Iris pigment epithelial cell (primary cell): ENCODE measurements at places on chromosomes 1 and 21.

GRCh38 chr1:8461351-8462110, 143.6 kb downstream of the SLC45A1 start:
- DNase-seq, result no peak

DNA sequence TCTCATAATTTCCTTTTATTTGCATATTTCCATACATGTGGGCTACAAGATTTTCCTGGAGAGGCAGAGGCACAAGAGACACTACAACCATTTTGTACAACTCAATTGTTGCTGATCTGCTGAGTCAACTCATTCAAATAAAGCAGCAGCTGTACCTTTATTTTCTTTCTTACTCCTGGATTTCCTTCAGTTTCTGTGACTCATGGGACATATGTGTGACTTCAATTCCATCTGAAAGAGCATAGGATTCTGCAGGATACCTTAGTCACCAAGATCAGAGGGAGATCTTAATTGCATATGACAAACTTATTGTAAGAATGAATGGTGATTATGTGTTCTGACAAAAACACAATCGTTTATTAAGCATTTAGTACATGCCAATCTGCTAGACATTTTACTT, 2219.4 kb downstream of the NCAM2 start:
- peak; percentile 23 for DNase-seq

GRCh38 chr1:42940851-42941639, 17.6 kb downstream of the SLC2A1 start:
- peak; percentile 97 for DNase-seq

- DNase-seq, result no peak
Observed at GRCh38 chr1:10908266-10908665, 104.2 kb upstream of the TARDBP start.

DNA sequence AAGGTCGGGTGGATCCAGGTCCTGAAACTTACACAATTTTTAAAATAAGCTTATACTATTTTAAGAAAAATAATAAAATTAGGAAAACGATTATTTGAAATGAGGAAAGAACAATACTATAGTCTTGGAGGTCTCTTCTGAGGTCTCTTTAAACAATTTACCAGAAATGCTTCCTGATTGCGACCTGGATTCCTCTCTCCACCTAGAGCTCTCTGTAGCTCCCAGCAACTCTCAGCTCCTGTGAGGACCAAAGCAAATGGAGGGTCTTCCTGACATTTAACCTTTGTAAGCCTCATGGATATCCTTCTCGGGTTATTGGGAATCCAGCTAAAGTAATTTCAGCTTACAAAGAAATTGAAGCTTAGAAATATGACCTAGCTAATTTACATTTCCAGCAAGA, 886 bp downstream of the BTBD8 start:
- DNase-seq, result no peak

GRCh38 chr1:50373532-50373931, 49.7 kb downstream of the DMRTA2 start:
- no peak for DNase-seq

GRCh38 chr1:229537894-229538293, 20.6 kb downstream of the ABCB10 start:
- peak; percentile 23 for DNase-seq

DNA sequence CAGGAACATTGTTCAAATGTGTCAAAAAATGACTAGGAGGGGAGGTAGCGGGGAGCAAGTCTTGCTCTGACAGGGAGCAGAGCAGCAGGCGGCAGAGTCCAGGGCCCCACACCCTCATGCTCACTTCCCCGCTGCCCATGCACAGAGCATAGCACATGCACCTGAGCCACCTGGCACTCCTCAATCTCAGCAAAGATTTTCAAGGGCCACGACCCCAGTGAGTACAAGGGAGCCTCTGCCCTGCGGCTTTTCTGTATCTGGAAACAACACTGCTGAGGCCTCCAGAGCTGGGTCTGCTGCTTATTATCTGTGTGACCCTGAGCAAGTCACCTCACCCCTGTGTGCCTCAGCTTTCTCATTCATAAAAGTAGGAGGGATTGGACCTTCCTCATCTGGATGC, 1.1 kb upstream of the GJB3 start:
- DNase-seq, result no peak

DNA sequence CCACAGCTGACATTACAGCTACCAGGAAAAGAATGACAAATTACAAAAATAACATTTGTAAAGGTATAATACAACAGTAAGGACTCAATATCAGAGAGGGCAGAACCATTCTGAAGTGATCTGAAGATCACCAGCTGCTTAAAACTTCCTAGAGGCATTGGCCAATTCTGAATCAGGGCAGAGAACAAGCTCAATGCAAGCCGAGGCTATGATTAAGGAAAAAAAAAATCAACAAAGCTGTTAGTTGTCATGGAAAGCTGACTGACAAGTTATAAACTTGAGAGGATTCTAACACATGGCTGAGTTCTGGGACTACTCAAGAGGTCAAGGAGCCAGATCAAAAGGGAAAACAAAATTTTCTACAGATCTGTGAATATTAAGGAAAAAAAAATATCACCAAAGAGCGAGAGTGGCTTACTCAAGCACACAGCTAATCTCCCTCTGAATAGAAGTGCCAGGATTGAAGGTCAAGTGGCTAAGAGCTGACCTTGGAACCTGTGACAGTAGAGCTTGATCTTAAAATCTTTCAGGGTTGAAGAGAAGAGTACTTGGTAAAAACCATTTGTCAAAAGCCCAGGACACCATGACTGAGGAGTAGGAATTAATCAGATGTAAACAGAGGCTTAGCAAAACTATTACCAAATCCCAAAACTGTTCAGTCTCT, 383.4 kb downstream of the USP25 start:
- peak; percentile 76 for DNase-seq

- no peak for DNase-seq
Observed at GRCh38 chr1:228099331-228099732, 3.8 kb downstream of the C1orf35 start.

DNA sequence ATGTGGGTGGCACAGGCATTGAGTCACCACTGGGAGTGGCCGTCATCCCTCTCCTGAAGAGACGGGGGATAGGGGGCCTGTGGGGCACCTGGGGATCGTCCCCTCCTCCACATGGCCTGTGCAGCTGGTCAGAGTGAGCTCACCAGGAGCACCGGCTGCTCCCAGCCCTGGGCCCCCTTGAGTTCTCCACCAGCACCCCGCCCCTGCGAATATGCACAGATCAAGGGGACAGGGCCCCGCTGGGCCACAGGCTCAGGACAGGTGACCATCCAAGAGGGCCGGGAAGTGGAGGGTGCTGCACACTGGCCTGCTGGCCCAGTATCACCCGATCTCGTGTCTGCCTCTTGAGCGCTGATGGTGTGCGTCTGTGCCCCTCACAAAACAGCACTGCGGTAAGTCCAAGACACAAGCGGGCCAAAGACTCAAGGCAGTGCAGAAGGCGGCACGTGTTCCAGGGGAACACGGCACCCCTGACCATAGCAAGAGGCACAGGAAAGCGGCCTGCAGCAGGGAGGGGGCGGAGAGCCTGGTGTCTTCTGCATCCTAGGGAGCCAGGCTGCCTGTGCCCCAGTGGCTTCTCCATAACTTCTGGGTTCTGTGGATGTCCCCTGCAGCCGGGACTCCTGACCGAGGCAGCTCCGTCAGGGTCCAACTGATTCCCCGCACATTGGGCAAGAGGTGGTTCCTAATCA, 18.1 kb upstream of the TSPEAR start:
- DNase-seq, result no peak

DNA sequence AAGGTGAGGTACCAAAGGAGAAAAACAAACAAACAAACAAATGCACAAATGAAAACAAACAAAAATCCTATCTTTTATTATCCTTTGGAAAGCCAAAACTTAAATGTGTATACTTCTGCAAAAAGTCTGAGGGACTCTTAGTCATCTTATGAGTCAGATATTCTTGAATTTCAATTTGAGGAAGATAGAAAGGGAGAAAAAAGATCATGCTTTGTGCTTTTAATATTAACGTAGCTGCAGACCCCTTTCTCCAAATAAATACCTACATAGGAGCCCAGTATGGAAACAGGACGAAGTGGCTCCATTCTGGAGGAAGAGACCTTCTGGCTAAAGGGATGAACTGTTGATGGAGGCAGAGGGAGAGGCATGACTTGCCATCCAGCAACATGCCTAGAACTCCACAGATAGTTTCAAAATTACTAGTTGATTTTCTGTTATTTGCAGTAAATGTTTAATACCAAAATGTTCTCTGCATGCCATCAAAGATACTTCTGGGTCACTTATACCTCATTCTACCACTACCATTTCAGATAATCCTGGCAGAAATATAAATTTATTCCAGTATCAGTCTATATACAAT, 25.4 kb downstream of the NUP210L start:
- peak; percentile 22 for DNase-seq

DNA sequence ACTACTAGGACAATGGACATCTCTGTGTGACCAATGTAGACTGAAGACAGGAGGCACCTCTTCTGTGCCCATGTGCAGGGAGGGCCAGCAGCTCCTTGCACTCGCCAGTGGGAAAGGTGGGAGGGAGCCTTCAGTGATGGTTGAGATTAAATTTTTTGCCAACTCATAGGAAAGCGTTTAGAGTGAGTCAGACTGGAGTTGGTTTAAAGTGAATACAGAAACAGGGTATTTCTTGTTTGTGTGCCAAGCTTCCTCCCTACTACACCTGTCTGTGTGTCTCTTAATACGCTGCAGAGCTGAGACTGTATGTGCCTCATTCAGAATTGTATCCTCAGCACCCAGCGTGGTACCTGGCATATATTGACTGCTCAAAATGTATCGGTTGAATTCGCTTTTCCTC, 13.5 kb upstream of the COL16A1 start:
- no peak for DNase-seq

- DNase-seq, result no peak
Observed at GRCh38 chr1:248818505-248819374, 7.0 kb downstream of the SH3BP5L start.

- DNase-seq, result no peak
Observed at GRCh38 chr1:47971385-47972160, 25.6 kb downstream of the TRABD2B start.

DNA sequence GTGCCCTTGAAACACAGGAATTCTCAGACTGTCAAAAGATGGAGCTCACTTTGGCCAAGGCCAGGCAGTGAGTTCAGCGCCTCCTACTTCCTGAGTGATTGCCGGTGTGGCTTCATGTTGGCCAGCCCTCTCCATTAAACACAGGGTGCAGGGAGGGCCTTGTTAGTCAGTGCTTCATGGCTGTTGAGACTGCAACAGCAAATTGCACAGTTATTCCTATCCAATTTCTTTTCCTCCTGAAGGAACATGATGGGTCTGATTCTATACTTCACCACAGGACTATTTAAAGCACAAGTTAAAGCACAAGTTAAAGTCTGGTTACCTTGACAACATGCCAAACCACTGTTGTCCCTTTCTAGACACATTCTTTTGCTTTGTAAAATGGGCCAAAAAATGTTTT, 156.6 kb downstream of the SIPA1L2 start:
- peak; percentile 86 for DNase-seq

- no peak for DNase-seq
Observed at GRCh38 chr1:228163776-228164519, 1.7 kb upstream of the IBA57 start.

DNA sequence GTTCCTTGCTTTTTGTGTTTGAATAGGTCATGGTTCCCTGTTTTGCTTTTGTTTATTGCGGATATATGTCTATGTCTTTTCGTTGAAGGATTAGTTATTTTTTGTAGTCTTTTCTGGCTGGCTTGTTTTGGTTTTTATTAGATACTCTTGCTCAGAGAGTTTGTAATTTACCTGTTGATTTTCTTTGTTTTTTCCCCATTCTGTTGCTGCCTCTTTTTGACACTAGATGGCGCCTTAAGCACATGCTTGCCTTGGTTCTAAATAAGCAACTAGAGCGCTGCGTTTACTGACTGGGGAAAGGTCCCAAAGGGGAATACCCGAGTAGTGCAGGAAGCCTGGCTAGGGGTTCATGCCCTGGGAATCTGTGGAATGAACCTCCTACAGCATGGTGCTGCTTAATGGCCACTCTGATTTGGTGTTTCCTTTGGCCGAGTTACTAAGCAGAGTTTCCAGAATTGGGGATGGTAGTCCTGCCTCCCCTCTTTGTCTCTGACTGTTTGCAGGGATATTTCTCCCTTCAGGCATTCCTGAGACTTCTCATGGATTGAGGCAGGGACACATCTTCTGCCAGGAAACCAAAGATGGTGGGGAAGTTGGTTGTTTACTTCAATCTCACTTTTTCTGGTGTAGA, 143.2 kb downstream of the PTPRU start:
- DNase-seq, result peak; percentile 56

GRCh38 chr1:239008568-239008967, 377.8 kb upstream of the CHRM3 start:
- DNase-seq, result no peak

DNA sequence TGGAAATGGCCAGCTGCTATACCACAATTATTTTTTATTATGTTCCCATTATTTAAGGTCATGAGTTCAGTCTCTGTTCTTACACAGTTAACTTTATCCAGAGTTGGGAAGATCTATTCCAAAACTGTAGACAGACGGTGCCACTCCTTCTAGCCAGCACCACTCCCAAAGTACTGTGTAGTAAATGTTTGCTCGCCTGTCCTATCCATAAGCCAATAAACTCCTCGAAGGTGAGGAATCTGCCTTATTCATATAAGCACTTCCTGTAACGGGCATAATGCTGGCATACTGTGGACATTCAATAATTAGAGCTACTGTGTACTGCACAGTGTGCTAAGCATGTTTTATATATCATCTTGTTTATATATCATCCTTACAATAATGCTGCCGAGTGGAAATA, 26.1 kb upstream of the STMN1 start:
- DNase-seq, result no peak

DNA sequence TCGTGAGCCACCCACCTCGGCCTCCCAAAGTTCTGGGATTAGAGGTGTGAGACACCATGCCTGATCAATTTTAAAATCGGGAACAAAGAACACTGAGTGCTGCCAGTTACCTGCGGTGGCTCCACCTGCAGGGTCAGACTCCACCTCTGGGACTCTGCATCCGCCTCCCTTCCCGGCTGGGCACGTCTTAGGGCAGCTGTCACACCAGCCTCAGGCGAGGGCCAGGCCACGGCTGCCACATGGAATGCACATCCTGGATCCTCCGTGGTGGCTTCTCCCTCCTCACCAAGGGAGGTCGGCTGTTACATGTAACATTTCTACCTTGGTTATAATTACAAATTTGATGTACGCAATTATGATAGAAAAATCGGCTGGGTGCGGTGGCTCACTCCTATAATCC, 5.9 kb upstream of the MXRA8 start:
- DNase-seq, result no peak

DNA sequence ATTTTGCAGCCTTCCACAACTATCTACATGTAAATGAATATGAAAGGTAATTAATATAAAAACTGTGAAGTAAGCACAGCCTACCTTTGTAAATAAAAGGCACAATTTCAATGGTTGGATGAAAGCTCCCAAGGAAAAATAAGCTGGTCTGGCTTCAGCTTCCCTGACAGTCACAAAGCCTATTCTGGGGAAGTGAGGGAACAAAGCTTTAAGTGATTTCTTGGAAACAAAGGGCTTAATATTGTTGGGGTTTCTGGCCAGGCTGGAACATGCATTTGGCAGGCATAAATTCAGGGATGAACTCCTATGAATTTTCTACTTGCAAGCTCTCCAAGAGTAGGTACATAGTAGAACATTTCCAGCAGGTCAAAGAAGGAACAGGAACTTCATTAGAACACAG, 17.3 kb downstream of the BCAS2 start:
- DNase-seq, result no peak
